ENCODE measurements at places on chromosomes 4 and X.

DNA sequence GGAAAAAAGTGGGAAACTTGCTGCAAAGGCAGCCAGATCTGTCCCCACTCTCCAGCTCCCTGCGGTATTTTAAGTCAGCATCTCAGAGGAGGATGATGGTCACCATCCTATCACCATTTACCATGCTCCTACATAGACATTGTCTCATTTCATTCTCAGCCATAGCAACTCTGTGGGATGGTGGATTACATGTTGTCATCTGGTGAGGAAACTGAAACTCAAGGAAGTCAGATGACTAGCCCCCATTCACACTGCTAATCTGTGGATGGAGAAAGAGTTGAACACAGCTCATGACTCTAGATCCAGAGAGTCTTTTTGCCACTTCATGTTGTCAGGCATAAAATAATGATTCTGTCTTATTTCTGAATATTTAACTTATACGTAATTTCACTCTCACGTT is 323.5 kb downstream of the PTTG2 start:
- DNase-seq, result no peak

DNA sequence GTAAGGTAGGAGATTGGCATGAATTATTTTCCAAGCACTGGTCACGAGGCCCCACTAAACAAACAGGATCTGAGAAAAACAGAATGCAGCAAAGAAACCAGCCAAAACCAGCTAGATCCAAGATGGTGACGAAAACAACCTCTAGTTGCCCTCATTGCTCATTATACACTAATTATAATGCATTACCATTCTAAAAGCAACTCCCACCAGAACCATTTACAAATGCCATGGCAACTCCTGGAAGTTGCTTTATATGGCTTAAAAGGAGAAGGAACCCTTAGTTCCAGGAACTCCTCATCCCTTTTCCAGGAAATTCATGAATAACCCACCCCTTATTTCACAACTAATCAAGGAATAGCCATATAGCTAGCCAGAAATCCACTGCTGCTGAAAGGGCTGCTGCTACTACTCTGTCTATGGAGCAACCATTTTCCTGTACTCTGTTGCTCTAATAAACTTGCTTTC is 69.3 kb downstream of the ABCB7 start:
- DNase-seq, result no peak

DNA sequence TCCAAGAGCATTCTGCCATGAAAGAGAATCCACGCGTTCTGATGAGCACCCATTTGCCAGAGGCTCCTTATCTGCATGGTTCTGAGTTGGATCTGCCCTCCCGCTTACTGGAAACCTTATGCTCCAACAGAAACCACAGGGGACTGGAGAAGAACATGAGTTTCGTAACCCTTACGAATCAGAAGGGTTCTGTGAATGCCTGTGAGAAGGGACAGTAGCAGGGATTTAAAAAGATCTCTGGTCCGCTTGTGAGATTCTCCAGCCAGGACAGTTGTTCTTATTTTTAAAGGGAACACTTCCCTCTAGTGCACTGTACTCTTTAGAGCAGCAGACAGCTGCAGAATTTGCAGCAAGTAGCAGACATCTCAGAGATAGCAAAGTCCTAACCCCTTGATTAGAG is 22.5 kb upstream of the CENPU start:
- no peak for DNase-seq

GRCh38 chrX:37679888-37680287 is 5.7 kb upstream of the XK start:
- no peak for DNase-seq

DNA sequence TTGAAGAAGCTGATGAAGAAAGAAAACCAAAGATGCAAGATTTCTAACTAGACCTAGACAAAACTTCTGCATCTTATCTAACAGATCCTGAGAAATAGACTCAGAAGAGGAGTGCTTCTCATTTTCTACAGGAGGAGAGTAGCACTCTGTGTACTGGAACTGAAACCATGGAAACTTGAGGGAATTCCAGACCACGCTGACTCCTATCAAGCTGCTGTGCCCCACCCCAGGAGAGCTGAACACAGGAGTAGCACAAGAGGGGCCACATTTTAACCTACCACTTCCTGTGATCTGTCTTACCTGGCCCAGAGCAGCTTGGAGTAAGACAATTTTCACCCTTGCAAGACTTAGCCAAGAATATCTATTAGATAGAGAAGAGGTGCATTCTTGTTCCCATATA is 248.9 kb downstream of the SCFD2 start:
- no peak for DNase-seq

DNA sequence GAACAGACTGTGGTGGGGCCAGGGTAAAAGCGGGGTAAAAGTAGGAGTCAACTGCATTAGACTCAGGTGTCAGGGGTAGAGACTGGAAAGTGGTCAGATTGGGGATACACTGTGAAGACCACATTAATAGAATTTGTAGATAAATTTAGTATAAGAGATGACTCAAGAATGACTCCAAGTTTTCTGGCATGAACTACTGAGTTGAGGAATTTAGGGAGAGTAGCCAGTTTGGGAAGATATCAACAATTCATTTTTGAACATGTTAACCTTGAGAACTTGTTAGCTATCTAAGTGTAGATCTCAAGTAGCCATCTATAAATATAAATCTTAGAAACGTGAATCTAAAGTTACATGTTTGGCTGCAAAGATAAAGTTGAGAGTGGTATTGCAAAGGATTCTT is 206.9 kb upstream of the HCCS start:
- DNase-seq, result no peak

GRCh38 chr4:61200187-61200915 is at the start of gene ADGRL3:
TSS of gene ADGRL3 (plus strand) at chr4:61200326.
- no peak for DNase-seq

DNA sequence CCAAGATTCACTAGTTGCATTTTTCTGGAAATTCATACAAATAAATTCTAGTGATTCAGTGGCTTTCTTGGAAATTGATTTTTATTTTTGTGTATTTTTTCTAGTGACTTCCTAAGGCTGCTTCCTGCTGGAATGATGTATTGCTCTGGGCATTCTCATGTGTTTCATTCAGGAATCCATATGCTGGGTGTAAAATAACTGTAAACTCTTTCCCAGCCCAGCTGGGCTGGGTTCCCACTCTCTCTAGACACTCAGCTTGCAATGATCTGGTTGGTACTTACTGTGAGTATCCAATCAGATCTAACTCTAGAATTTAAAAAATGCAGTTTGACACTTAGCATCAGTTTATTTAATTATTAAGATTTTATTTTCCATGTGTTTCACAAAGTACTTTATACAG is 882.2 kb downstream of the STIM2 start:
- DNase-seq, result no peak

DNA sequence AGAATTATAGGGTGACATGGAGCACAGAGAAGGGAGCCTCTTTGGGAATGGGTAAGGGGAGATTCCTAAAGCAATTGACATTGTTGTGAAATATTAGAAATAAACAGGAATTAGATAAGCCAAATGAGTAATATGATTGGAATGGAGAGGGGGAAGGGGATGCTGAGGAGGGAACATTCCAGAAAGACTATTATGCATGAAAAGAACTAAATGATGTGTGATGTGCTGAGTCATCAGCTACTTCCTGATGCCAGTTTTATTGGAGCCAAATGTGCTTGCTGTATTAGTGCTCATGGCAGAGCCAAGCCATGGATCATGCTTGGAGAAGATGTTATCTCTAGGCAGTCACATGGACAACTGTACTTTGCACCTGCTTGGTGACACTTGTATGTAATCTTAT is 189.0 kb upstream of the HCCS start:
- DNase-seq, result no peak

DNA sequence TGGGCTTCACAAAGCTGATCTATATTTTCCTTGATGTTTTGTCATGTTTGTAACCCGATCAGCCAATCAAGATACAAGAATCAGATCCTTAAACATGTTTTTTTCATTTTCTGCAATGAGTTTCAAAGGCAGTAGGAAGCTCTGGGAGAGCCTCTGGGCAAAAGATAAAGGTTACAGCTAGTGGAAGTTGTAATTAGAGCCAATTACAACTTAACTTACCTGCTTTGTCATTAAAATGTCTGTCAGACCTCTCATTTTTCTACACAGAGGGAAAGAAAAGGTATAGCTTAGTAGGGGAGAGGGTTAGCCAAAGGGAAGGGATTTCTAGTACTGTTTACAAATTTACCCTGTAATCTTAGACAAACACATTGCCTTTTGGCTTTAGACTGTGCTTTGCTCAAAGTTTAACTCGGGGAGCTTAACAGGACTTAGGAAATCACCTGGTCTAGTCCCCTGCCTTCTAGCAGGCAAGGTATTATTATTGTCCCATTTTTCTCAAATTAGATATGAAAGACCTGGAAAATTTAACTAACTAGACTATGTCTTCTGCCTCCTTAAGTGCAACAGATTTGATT is 55.8 kb downstream of the FGF16 start:
- no peak for DNase-seq

DNA sequence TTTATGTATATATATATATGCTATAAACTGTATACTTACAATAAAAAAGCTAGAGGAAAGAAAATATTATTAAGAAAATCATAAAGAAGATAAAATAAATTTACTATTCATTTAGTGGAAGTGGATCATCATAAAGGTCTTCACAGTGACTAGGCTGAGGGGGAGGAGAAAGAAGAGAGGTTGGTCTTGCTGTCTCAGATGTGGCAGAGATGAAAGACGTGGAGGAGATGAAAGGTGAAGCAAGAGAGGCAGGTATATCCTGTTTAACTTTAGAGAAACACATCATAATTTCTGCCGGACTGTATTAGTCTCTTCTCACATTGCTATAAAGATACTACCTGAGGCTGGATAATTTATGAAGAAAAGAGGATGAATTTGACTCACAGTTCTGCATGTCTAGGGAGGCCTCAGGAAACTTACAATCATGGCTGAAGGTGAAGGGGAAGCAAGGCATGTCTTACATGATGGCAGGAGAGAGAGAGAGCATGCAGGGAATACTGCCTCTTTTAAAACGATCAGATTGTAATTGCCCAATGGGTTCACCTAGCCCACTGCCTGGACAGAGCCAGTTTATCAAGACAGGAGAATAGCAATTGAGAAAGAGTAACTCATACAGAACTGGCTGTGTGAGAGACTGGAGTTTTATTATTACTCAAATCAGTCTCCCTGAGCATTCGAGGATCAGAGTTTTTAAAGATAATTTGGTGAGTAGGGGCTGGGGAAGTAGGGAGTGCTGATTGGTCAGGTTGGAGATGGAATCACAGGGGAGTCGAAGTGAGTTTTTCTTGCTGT is 22.1 kb upstream of the RRAGB start:
- DNase-seq, result no peak

DNA sequence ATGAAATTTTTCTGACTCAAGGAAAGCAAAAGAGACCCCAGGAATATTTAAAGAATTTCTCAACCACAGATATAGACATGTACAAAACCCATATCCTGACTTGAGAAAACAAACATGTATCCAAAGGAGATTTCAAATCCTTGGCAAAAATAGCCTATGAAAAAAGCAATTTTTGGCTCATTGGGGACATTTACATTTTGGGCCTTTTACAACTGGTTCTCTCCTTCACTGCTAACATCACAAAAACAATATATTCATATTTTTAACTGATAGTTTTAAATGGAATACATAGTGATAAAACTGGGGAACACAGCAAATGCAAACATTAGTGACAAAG is 65.0 kb downstream of the SH3RF1 start:
- DNase-seq, result no peak
